ENCODE measurements at places on chromosomes 12 and 14.

- no peak for DNase-seq
Observed at GRCh38 chr12:7434670-7435069, 9.3 kb downstream of the CD163L1 start.

- DNase-seq, result no peak
Observed at GRCh38 chr14:73627151-73627558, 14.8 kb downstream of the ACOT6 start.

DNA sequence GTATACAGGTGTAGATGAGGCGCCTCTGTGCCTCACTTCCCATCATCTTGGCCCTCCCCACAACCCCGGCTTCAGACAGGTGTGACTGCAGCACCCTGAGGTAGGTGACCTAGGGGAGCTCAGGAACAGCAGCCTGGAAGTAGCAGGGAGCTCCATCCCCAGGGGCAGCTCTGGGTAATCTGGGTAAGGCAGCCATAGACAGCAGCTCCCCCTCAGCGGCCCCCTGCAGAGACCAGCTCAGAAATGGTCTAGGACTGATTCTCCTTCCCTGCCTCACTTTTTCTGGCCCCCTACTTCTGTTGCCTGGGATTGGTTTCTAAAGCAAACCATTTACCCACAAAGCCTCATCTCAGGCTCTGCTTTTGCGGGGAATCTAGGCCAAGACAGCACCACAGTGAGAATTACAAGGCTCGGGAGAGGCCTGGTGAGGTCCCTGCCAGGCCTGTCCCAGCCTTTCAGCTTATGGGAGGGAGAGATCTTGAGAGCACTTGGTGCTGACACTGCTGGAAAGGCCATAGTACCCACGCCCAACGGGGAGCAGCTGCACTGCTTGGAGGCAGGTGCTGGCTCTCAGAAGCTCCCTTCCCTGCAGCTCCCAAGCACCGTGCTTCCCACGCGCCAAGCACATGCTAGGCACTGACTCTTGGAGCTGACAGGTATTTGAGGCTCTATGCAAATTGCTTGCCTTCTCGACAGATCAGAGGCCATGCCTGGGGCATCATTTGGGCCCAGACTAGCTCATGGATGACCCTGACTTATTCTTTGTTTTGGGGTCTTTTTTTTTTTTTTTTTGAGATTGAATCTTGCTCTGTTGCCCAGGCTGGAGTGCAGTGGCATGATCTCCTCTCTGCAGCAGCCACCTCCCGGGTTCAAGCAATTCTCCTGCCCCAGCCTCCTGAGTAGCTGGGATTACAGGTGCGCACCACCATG lies 45.1 kb upstream of the TRAF3 start:
- no peak for DNase-seq

GRCh38 chr12:117485984-117486839 lies 124.8 kb upstream of the NOS1 start:
- DNase-seq, result no peak

DNA sequence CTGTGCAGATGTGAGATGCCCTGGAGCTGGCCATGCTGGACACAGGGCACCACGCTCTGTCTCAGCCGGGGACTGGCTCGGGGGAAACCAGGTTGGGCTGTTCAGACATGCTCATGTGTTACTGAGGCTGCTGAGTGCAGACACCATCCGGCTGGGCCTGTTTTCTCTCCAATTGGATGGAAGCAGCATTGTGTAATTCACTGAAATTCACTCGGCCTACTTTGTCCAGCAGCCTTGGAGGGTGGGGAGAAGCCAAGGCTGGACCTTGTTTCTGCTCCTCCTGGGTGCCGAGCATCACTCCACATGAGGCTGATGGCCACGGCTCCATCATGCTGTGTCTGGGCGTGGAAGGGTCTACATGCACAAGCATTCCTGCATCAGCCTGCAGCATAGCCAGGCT lies 130.7 kb downstream of the SMOC1 start:
- no peak for DNase-seq

DNA sequence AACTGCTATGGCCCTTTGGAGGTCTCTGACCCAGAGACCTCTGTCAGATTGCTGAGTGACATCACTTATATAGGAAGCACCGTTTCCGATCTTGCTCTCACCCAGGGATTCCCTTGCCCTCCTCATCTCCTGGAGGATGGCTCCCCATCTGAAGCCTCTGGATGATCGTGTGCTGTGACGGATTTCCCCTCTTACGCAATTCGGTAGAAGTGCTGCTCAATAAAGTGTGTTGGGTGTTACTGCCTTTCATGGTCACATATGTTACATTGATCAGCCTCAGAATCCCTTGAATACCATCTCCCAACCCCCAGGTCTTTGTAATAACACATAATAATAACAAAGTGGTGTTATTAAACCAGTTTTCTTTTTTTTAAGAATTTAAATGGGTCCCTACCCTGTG lies 107.3 kb upstream of the CLEC14A start:
- no peak for DNase-seq

GRCh38 chr12:132356691-132357622 lies 27.6 kb upstream of the GALNT9 start:
- DNase-seq, result no peak

DNA sequence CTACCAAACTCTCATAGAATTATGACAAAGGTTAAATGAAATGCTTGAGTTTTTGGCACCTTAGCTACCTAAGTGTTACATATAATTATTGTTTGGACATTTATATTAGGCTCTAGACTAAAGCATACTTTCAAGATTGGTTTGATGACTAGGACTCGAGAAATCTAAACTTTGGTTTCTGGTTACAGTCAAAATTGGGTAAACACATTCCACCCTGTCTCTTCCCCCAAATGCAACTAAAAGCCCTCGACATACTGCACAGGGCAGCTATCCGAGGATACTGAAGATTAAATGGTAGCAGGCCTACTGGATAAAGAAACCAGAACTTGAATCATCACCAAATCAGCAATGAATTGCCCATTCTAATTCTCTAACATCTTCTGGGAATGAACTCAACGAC lies 369.1 kb downstream of the PRKD1 start:
- no peak for DNase-seq

DNA sequence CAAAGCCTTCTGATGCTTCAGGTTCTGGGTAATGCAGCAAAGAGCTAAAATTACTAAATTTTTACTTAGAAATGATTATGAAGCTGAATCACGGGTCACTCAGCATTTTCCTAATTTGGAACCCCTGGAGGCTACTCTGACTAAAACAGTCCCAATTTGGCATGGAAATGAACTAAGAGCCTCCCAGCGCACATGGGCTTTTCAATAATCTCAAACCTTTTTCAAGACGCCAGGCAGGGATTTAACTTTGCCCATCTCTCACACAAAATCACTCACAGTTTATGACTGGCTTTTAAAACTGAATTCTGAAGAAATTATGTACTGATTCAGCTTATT lies 68.3 kb downstream of the LLPH start:
- no peak for DNase-seq

DNA sequence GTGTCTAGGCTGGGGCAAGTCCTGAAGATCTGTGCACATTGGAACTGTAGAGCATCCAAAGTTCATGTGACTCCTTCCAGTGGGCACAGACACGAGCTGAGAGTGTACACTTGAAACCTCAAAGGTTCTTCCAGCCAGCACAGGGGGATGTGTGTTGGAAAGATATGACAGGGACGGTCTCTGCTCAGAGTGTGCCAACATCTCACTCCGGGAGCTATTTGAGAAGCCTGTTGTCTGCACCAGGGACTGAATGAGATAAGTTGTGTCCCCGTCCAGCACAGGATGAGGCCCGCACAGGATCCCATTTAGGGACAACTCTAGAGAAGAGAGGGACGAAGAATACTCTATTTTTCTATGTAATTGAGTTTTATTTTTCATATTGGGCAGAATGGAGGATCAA lies 136.3 kb downstream of the SNAPC1 start:
- no peak for DNase-seq

DNA sequence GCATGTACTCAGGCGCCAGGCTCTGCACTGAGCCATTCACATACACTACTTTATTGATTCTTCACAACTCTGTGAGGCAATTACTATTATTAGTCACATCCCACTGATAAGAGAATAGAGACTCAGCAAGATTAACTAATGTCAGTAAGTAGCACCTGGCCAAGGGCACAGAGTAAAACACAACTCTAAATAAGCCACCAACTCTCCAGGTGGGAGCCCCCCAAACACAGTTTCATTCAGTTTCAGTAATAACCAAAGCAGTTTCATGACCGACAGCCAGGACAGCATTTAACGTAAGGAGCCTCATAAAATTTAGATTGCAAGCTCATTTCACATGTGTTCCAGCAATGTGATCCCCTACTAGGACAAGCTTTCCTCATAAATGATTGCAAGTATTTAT lies 323.1 kb upstream of the CCDC196 start:
- no peak for DNase-seq

DNA sequence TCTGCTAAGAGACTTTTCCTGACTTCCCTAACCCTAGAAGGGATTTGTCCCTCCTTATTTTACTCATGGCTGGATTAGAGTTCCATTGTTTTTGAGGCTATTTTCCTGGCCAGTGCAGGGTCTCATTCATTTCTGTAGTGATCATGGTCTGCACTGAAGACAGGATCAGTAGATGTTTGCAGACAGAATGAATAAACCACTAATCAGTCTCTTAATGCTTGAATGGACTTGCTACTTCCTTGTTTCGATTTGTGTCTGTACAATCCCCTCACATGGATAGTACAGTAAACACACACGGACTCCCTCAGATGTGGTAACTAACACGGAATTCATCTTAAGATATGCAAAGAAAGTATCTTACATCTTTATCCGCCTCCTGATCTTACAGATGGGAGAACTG lies 102.6 kb upstream of the PRB2 start:
- no peak for DNase-seq

Measured in retinal pigment epithelial cell (primary cell).